ENCODE measurements at places on chromosomes 5 and 9. TPM values are rescaled to one million over a fixed set of nuclear protein-coding genes. Genes with fewer than 3 reads are reported as not detected.

The PCDHB7 gene
- total RNA-seq, result 0.51 TPM

The SH2D3C gene
- 3.6 TPM for total RNA-seq

The ECM2 gene
- 23.5 TPM for total RNA-seq

The SAPCD2 gene
- 5.9 TPM for total RNA-seq

The TNPO1 gene
- 78.2 TPM for total RNA-seq

Measured in uterus (tissue), 4 donors.